ENCODE measurements at places on chromosomes 5 and 9. TPM values are rescaled to one million over a fixed set of nuclear protein-coding genes. Genes with fewer than 3 reads are reported as not detected.

NIPAL4 gene
- 0.14 TPM for total RNA-seq

CYSRT1 gene
- total RNA-seq, result 0.57 TPM

SPRY4 gene
- total RNA-seq, result 1.6 TPM

ARID3C gene
- total RNA-seq, result 0.09 TPM

FOXD1 gene
- 0.05 TPM for total RNA-seq

ZNF366 gene
- total RNA-seq, result 3.8 TPM

ZCCHC7 gene
- 22.6 TPM for total RNA-seq

GDF9 gene
- 0.47 TPM for total RNA-seq

CER1 gene
- 0.05 TPM for total RNA-seq

CCDC183 gene
- total RNA-seq, result 3.2 TPM

BTNL3 gene
- not detected for total RNA-seq

FCHO2 gene
- total RNA-seq, result 7.7 TPM
